T-helper 1 cell (primary cell): ENCODE measurements at places on chromosomes 1 and 21.

- DNase-seq, result no peak
Measured at GRCh38 chr1:201585093-201585483, 46.2 kb downstream of the NAV1 start.

DNA sequence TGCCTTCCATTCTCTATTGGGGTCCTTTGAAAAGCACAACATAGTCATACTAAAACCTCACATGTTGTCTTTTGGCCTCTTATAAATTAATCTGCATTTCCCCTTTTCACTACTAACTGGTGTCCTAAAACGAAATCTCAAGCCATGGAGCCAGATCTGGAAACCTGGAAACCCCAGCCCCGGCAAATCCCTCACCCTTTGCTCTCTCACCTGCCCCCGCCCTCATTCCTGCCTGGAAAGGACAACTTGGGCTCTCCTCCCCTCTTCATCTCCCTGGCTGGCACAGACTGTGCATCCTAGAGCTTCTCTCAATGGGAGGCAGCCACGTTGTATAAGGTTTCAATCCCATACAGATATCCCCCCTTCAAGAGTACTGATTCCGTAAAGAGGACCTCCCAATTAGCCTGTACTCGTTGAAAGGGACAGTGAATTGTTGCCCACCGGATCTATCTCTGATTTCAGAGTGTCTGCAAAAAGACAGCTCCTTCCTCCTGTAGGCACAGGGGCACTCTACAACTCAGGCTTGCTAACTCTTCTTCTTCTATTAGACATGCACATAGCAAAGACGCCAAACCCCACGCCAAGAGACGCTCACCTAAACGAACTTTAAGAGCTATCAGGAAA is 1.4 kb downstream of the DUSP10 start:
- no peak for DNase-seq

DNA sequence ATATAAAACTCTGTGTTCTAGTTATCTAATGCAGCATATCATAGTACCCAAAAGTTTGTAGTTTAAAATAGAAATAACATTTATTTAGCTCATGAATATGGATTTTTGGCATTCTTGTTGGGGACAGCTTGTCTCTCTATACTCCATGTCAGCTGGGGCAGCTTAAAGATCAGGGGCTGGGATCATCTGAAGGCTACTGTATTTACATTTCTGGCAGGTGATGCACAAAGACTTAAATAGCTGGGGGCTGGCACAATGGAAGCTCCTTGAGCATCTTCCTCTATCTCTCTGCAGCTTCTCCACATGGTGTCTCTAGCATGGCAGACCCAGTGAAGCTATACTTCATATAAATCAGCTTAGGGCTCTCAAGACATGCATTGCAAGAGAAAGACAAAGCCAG is 55.6 kb upstream of the DAB1 start:
- DNase-seq, result no peak

- DNase-seq, result no peak
Measured at GRCh38 chr21:34912022-34912945, 136.8 kb downstream of the RUNX1 start.

- no peak for DNase-seq
Measured at GRCh38 chr1:235079443-235080296, 49.0 kb downstream of the TOMM20 start.

DNA sequence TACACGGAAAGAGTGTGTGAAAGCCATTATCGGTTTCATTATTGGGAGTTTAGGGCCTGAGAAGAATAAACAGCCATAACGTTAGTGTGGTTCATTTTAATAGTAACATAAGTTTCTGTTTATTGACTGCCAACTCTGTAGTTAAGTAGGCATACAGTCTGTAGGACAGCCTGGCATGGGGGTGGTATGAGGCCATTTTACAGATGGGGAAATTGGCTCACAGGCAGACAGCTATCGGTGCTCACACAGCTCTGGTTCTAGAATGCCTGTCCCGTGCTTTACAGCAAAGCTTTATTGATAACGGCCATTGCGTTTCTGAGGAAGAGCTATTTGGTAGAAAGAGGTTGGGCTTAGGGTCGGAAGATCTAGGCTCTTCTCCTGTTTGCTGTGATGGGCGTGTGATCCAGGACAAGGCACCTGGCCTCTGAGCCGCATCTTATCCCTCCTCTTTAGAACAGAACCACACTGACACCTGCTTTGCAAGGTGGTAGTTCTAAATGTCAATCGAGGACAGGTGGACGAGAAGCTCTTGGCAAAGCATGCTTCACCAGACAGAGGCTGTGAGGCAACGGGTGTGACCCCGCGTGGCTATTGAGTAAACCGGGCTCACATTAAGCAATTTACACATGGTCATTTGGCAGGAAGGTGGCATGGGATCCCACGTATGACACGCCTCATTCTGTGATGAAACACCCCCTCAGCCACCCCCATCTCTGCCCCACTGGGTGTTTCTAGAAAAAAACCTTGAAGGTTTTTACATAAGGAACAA is 14.9 kb downstream of the ETS2 start:
- no peak for DNase-seq

DNA sequence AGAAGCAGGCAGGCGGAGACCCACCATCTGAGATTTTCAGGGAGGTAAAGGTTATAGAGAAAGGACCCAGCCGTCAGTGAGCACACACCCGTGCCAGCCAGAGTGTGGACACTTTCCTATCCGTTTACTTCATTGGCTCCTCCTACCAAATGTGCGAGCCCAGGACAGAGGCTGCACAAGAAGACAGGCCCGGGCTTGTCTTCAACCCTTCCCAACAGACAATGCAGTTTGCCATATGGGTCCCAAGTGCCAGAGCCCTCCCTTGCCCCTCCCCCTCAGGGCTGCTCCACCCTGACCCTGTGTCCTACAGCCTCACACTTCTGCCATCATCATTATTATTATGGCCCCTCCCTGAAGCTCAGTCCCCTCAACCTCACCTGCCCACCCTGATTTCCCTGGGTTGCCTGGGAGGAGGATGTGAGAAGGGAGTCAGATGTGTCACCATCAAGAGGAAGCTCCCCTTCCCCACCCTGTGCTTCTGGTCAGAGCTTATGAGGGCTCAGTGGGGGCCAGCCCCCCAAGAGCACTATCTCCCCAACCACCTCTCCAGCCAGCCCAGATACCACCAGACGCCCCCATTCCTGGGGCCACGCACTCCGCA is 9.4 kb downstream of the LAPTM5 start:
- DNase-seq, result no peak

DNA sequence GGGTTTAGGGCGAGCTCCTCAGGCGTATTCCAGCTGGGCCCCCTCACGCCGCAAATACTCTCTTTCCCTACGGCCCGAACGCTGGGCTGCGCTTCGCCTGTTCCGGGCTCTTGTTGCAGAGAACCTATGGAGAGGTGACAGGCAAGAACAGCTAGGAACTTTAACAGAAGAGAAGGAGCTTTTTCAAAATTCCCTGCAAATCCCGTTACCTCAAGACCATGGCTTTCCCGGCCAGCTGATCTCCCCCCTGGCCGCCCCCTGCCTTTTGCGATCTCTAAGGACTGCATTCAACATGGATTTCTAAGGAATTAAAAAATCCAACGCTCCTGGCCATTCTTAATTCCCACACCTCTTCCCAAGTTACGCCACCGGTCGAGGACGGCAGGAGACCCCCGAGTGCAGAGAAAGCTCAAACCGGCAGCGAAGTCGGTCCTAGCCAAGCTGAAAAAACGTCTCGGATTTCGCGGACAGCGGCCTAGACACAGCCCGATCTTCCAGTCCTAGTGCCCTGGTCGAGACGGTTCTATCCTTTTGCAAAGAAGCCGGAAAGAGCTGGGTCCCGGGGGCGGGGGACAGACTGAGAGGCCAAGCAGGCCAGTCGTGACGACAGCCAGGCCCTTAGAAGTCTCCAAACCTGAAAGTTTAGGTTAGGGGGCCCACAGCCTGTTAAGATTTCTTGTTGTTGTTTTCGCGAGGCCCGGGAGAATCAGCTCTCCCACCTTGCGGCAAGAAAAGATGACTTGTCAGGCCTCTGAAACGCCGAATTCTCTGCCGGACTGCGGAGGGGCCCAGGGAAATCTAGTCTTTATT is 1.1 kb upstream of the TBX15 start:
- DNase-seq, result no peak

DNA sequence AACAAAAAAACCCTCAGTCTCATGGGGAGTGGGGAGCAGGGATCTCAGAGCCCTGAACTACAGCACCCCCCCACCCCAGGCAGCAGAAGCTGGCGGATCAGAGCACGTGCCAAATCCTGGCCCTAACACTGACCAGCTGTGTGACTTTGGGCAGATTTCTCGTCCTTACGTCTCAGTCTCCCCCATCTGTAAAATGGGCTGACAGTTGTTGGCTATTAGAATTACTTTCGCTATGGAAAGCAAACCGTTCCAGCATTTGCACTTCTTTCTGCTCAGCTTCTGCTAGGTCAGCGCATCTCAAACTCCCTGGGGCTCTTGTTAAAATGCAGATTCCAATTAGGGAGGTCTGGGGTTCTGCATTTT is 15.5 kb downstream of the TNFRSF8 start:
- DNase-seq, result no peak

- DNase-seq, result no peak
Measured at GRCh38 chr1:234838820-234839219, 228.8 kb upstream of the IRF2BP2 start.

GRCh38 chr1:164587617-164588501 is 28.9 kb downstream of the PBX1 start:
- no peak for DNase-seq

DNA sequence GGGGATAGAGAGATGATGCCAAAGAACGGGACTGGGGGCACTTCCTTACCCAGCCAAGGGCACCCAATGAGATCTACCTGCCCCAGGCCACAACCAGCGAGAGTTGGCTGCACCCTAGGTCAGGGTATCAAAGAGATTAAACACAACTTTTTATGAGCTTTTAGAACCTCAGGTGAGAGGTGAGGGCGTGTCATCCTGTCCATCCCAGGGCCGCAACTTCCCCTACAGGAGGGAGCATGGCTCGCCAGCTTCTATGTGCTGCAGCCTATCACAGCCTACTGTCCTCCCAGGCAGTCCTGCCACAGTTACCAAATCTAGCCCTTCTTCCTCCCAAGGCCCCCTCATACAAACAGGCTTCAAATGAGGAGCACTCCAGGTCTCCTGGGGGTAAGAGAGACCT is 12.9 kb downstream of the TMEM9 start:
- DNase-seq, result no peak

GRCh38 chr1:26291433-26291832 is 11.5 kb downstream of the SH3BGRL3 start:
- DNase-seq, result no peak

DNA sequence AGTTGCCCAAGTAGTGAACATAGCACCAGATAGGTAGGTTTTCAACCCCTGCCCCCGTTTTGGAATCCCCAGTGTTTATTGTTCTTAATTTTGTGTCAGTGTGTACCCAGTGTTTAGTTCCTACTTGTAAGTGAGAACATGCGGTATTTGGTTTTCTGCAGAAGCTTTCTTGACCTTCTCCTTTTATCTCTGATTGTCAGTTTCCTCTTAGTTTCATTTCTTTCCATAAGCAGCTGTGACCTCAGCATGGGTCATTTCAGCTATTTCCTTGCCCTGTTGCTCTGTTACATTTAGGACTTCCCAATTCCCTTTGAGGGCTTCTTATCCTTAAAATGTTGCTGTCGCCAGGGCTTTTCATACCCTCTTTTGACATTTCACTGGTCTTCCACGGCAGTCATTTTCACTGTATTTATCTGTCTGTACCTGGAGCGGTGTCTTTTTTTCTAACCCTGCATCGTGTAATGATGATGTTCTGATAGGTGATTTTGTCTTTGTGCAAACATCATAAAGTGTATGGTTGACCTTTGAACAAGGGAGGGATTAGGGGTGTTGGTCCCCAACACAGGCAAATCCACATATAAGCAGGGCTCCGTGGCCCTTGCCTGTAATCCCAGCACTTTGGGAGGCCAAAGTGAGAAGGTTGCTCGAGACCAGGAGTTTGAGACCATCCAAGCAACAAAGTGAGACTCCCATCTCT is 15.0 kb downstream of the ITSN1 start:
- DNase-seq, result no peak

- DNase-seq, result no peak
Measured at GRCh38 chr1:43472087-43472462, 18.3 kb upstream of the HYI start.

DNA sequence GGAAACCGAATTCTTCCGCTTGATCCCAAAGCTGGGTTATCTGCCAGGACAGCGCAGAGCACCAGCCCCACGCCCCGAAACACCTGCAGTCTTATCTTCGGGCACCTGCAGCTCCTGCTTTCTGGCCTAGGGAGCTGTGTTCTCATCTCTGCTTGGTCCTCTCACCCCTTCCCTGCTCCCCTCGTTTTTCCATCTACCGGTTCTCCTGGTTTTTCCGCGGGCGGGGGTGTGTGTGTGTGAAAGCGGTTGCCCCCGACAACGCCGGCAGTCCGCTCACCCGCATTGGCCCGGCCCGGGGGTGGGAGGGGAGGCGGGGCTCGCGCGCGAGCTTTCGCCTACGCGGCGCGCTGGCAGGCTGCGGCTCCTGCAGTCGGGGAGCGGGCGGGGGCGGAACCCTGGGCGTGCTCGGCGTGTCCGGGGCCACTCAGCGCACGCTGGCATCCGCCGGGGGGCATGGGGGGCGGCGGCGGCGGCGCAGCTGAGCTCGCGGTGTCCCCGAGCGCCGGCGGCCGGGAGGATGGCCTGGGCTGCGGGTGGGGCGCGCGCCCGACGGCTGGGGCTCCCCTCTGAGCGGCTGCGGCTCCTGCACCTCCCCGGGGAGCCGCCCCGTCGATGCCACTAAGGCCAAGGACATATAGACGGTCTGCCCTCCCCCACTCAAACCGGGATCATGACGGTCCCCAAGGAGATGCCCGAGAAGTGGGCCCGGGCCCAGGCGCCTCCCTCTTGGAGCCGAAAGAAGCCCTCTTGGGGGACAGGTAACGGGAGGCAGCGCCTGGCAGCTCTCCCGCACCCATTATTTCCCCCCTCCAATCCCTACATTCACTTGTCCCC is 3.2 kb downstream of the ATP8B2 start:
- peak; percentile 79 for DNase-seq

- no peak for DNase-seq
Measured at GRCh38 chr21:27532076-27532475, 565.2 kb upstream of the ADAMTS5 start.

GRCh38 chr1:77825131-77825709 is 45.8 kb downstream of the MIGA1 start:
- DNase-seq, result peak; percentile 8

GRCh38 chr1:158037008-158037865 is 43.8 kb downstream of the KIRREL1 start:
- DNase-seq, result no peak

DNA sequence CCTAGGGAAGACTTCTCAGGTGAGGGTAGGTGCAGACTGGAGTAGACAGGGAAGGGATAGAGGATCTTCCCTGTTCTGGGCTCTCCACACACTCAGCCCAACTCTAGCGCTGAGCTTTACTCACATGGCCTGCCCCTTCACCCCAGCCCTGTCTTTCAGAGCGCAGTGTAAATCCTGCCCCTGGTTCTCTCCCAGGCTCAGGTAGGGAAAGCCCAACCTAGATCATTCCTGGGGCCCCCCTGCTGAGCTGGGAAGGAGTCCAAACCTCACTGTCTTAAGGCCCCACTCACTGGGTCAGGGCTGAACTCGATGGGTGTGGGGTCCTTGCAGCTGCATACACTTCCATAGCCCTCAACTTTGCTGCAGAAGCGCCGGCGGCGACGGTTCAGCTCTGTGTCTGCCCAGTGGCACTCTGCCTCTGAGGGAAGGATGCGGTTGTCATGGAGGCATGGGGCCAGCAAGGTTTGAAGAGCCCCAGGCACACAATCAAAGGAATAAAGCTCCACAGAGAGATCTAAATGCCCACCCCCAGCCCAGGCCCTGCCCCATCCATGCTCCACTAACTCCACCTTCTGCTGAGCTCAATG is 4.2 kb downstream of the POMGNT1 start:
- no peak for DNase-seq
